Natural killer cell (primary cell): ENCODE measurements at places on chromosomes 11 and 22. TPM values are rescaled to one million over a fixed set of nuclear protein-coding genes. Genes with fewer than 3 reads are reported as not detected.
A peak's percentile ranks its signal among the peaks of the same experiment; 100 is the strongest.

Gene GPR83
- total RNA-seq = 0.26 TPM

- peak; percentile 63 for DNase-seq
Observed at GRCh38 chr11:75275581-75275980, 35.0 kb downstream of the TPBGL start.

GRCh38 chr11:60769273-60769672 is 12.6 kb downstream of the MS4A15 start:
- no peak for DNase-seq

- DNase-seq = no peak
Observed at GRCh38 chr11:88119561-88119960, 55.7 kb downstream of the RAB38 start.

- no peak for DNase-seq
Observed at GRCh38 chr22:42342426-42343120, 72.1 kb upstream of the TCF20 start.

DNA sequence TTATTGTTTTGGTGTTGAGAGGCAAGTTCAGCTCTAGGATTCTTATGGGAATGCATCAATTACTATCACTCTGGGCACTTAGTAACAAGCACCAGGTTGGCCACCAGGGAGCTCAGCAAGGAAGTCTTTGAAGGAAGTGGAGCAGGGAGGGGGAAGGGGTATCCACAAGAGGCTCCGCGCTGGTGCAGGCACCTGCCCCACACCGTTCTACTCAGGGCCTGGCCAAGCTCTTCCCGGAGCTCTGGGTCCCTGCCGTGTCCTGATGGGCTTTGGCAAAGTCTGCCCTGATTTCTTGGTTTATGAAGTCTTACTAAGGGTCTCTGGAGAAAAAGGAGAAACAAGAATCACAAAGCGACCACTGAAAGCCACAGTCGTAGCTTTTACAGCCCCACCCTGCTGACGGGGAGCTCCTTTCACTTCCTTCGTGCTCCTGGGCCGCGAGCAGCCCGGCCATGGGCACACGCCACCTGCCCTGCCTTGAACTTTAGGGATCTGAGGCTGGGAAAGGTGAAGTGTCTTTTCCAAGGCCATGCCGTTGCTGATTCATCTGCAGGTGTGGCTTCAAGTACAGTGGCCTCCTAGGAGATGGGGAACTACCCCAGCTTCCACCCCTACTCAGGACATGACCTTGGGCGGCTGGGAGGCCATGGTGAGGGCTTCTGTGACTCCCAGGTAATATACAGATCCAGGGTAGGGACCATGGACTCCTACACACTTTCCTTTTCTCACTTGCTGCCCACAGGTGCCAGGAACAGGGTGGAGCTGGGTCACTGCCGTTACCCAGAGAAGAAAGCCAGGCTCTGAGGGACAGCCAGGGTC is 15.9 kb upstream of the LRRC32 start:
- DNase-seq = peak; percentile 31

Gene OR10A4
- total RNA-seq = not detected

Gene TIGD3
- 2.2 TPM for total RNA-seq

Gene SAA4
- not detected for total RNA-seq

DNA sequence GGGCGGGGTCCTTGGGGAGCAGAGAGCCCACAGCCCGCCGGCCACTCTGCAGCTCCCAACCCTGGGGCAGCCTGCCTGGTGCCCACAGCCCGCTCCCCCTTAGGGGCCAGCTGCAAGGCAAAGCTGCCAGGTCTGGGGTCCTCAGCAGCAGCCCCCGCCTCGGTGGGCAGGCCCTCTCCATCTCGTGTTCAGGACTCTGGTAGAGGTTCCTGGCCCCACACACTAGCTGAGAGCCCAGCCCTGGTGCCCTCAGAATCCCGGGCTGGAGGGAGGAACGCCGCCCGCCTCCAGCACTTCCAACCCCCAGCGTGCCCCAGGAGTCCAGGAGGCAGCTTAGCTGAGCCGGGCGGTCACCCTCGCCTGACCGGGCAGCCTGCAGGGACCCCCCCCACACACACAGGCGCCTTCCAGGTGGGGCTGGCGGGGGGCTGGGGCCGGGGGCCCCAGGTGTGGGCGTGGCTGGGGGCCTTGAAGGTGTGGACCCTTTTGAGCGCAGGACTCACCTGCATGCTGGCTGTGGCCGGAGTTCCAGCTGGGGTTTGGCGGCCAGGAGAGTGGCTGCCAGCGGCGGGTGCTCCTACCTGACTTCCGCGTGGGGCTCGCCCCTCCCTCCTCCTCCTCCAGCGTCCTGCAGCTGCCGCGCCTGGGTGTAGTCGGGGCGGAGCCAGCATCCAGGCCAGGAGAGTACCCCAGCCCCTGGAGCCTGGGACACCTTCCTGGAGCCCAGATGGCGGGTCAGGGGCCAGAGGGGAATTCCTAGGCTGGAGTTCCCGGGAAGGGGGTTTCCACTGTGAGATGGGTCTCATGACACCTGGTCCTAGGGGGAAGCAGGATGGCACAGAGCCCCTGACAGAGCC is at the start of gene ANO9:
Gene ANO9, minus strand, starts transcription at position 594 of the 857 bp plus-strand sequence. Its CDS starts 85 bp downstream, at position 509.
- no peak for DNase-seq

Gene SHANK2
- total RNA-seq = 4.9 TPM

DNA sequence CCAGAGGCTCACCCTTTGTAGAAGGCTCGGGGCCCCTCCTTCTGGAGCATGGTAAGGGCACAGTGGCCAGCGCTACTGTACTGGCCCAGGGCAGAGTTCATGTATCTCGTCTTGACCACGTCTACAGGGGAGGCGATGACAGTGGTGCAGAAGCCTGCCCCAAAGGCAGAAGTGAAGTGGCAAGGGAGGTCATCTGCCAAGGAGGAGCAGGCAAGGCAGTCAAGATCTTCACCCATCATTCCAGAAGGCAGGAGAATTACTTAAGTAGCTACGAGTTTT is 7.2 kb downstream of the UCP2 start:
- peak; percentile 5 for DNase-seq

- no peak for DNase-seq
Observed at GRCh38 chr11:65886826-65887722, 1.2 kb downstream of the FIBP start.

Gene KLHL35
- 0.54 TPM for total RNA-seq

Gene FAM227A
- total RNA-seq = 0.29 TPM

DNA sequence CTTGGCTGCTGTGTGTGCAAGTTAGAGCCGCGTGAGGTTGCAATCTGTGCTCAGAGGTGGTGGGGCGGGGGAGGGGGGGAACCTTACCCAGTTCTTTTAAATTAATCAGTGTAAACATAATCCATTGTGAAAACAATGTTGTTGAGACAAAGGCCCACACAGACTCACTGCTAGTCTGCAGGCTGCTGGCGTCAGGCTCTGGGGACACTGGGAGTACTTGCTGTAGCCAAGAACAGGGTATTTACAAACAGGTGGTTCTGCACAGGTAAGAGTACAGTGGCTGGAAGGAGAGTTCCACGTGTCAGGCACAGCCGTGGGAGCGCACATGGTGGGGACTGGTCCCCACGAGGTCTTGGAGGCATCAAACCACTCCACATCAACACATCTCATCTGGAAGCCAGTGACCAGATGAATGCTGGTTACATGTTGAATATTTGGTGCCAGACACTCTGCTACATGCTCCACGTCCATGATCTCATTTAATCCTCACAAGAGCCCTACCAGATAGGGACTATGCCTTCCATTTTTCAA is 27.4 kb downstream of the SCUBE1 start:
- no peak for DNase-seq

DNA sequence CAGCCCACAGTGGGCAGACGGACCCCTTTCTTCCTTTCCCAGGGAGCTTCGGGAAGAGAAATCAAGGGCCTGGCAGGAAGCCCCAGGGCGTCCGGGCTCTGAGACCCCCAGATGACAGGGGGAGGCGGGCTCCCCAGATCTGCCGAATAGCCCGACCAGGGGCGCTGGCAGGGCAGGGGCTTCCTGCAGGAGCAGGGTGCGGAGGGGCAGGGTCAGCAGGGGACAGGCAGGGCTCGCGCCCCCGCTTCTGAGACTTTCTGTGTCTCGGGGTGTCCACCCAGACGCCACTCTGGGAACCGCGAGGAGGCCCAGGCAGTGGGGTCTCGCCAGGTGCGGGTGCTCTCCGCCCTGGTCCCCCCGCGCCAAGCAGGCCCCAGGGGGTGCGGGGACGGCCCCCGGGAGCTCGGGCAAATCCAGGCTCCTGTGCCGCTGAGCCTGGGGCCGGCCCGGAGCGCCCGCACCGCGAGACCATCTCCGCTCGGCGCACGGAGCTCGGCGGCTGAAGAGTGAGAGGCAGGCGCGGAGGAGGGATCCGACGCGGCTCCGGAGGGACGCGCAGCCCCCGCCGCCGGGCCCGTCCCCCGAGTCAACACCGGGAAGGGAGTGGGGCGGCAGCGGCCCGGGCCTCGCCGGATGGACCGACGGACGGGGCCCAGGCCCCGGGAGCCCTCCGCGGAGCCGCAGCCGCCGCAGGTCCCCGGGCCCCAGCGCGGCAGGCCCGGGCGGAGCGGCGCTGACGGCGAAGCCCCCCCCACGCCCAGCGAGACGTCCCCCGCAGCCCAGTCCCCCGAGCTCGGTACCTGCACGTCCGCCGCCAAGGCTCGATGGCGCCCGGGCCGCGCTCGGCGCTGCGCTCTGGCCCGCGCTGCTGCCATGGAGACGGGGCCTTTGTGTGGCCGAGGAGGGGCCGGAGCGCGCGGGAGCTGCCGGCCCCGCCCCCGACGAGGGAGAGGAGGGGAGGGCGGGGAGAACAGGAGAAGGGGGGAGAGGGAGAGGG is at the start of gene PLXNB2:
Gene PLXNB2, minus strand, starts transcription at position 894 of the 997 bp plus-strand sequence. CDS start 17,062 bp downstream, outside the sequence.
- peak; percentile 55 for DNase-seq

Gene TBX10
- not detected for total RNA-seq

GRCh38 chr11:33347490-33348125 is 90.4 kb downstream of the HIPK3 start:
- no peak for DNase-seq
